AG08396 (cell line): ENCODE measurements at places on chromosomes 7 and 10.

- DNase-seq, result no peak
Measured at GRCh38 chr10:101568054-101568745, 19.9 kb downstream of the POLL start.

DNA sequence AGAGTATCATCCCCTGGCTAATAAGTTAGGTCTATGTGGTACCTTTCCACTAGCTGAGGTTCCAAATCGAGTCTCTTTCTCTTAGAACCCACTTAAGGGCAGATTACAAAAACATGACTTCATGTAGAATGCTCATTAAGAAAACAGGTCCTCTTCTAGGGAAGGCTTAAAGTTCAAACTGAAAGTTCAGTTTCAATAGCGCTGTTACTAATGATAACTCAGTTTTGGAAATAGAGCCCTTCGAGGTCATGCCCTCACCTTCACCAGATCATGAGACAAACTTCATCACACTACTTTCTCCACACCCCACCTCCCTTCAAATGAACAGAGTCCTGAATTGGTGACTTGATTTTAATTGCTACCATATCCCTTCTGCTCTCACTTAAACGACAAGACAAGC, 26.2 kb downstream of the HGF start:
- DNase-seq, result no peak

DNA sequence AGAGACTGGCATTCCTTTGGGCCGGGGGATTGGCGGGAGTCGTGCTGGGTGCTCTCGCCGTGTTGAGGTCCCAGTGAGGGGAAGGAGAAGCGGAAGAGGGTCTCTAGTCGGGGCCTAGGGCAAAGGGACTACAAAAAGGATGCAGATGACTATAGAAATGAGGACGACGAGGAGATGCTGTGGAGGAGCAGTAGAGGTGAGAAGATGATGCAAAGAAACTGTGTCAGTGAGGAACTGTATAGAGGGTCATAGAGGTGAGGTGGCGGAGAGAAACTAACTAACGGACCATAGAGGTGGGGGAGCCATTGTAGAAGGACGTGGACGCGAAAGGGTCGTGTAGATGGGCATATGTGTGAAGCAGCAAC, 324 bp downstream of the TWNK start:
- DNase-seq, result no peak

- no peak for DNase-seq
Measured at GRCh38 chr7:1725199-1725690, 55.2 kb downstream of the ELFN1 start.

- peak; percentile 34 for DNase-seq
Measured at GRCh38 chr10:110279407-110279986, 25.2 kb downstream of the SMNDC1 start.

- DNase-seq, result no peak
Measured at GRCh38 chr7:40498924-40499510, 364.2 kb downstream of the SUGCT start.

DNA sequence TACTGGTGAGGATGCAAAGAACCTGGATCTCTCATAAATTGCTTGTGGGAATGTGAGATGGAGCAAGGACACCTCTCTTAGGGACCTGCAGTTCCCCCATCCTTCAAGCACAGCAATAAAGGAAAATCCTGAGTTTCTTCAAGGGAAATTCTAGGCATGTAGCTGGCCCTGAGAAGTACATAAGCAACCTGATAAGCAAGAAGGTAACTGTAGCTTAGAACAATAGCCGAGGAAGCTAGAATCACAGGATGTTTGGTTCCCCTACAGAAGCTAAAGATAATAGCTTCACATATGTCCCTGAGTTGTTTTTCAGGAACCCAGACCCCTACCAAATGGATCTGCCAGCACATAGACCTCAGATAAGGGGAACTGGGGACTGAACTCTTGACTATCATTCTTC, 11.6 kb upstream of the UPP1 start:
- no peak for DNase-seq

- DNase-seq, result no peak
Measured at GRCh38 chr10:15220445-15220844, 52.0 kb upstream of the NMT2 start.
